SW480 (cell line): ENCODE measurements at places on chromosomes 12 and 14.

GRCh38 chr12:117485984-117486839 is 124.8 kb upstream of the NOS1 start:
- DNase-seq, result no peak

- DNase-seq, result no peak
Measured at GRCh38 chr12:108609537-108610335, 11.9 kb upstream of the TMEM119 start.

DNA sequence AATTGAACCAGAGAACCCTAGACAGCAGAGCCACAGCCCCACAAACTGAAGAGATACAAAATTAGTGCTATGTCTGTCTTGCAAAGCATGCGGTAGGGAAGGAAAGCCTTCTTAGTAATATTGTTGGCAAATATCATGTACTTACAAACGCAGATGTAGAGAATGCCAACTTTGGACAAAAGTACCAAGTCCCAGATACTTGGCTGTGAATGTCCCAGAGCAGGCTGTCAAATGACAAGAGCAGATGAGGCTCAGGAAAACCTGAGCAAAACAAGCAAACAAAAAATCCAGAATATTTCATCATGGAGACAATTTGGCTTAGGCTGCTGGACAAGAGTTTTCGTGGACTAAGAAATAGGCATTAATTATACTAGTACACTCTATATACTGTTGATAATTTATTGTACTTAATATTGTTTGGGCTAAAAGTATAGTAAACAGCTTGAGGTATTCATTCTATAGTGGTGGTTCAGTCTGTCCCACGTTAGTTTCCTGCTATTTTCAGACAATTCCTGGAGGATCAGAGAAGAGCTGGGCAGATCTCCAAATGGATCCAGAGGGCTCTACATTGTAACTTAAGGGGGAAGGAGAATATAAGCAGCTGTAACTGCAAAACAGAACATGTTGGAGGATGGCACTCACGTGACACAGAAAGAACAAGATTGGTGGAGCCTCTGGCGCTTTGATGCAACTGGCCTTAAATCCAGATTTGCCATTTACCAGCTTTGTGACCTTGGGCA is 329.8 kb downstream of the ATP23 start:
- no peak for DNase-seq

GRCh38 chr14:61511558-61511948 is 183.8 kb upstream of the HIF1A start:
- peak; percentile 80 for DNase-seq

DNA sequence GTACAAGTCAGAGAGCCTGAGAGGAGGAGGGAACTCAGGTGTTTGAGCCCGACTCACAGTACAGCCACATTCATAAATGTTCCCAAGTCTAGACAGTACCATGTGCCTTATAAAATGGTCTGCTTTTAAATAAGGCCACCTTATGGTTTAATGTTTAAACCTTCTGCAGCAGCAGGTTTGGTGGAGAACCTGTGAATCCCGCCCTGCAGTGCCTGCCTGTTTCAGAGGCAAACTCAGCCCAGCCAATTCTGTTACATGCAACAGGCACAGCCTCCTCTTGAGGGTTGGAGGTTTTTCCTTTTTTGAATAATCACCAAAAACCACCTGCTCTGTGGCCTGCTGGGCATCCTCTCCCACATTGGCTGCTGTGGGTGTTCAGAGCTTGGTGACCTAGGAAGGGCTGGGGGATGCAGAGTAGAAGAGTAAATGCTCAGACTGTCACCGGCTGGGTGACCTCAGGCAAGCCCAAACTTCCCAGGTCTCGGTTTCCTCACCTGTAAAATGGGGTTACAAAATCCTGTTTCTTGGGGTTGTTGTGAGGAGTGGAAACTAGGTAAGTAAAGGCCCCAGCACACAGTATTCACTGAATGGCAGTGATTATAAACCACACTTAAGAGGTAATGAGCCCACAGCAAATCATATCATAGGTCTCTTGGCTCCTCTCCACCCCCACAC is 28.0 kb downstream of the NUAK1 start:
- no peak for DNase-seq

DNA sequence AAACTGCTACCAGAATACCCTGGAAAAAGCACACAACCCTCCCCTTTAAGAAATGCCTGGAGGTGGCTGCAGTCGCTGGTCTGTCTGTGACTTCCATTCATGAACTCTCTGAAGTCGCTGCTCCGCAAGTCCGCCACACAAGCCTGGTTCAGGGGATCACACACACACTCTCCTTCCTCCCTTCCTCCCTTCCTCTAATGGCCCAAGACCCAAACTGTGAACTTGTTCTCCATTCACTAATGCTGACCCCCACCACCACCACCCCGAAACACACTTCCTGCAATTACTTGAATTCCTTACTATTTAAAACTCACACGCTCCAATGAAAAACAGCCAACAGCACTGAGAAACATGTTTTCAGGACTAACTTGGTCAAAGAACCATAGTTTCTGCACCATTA is 1.0 kb upstream of the LMO3 start:
- no peak for DNase-seq

- DNase-seq, result no peak
Measured at GRCh38 chr12:39359645-39360044, 83.3 kb downstream of the KIF21A start.

DNA sequence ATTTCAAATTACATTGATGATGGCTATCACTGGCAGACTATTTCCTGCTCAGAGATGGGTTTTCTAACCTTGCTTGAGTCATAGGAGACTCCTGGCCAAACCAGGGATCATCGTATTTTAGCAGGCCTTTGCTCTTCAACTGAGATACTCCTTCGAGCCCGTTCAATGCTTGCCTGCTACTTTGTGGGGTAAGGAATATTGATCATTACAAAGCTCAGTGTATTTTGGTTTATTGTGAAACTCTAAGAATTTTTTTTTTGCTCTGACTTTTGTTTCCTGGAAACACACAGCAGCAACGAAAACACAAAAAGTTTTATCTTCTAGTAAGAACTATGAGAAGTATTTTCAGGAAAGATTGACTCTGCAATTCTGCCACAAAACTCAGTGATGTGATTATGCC is 4.1 kb downstream of the GPRC5D start:
- no peak for DNase-seq

- DNase-seq, result no peak
Measured at GRCh38 chr12:104641862-104642261, 185.1 kb downstream of the CHST11 start.

- DNase-seq, result no peak
Measured at GRCh38 chr12:116122628-116123027, 154.9 kb downstream of the MED13L start.

- no peak for DNase-seq
Measured at GRCh38 chr14:83709116-83709515, 1820.8 kb upstream of the FLRT2 start.

GRCh38 chr12:98224584-98225221 is 290.7 kb upstream of the TMPO start:
- DNase-seq, result no peak

DNA sequence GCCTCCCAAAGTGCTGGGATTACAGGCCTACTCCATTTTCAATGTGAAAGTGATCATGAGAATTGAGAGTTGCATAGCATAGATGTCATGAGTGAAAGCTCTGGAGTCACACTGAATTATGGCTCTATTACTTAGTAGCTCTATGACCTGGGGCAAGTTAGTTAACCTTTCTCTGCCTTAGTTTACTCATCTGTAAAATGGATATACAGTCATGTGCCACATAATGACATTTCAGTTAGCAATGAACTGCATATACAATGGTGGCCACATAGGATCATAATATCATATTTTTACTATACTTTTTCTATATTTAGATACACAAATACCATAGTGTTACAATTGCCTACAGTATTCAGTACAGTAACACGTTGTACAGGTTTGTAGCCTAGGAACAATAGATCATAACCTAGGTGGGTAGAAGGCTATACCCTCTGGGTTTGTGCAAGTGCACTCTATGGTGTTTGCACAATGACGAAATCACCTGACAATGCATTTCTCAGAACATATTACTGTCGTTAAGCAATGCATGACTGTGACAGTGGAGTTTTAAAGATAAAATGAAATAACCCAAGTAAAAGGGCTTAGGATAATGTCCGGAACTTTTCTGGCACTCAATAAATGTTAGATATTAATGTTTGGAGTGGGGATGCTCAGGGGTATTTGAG is 53.1 kb downstream of the ZFYVE26 start:
- no peak for DNase-seq

- DNase-seq, result no peak
Measured at GRCh38 chr14:83421711-83422110, 1888.1 kb upstream of the SEL1L start.

DNA sequence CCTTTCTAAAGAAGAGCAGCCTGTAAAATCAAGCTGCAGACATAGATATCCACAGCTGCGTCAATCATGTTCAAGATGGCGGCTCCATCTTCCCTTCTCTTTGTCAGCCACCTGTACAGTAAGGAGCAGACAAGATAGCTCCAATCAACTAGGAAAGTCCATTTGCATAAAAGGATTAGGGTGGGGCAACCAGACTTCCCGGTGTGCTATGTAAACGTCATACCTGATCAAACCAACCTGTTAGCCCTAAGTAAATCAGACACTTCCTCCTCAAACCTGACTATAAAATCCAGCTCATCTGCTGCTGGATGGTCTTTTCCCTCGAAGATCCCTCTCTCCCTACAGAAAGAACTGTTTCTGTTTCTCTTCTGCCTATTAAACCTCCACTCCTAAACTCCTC is 60.1 kb downstream of the BCAT1 start:
- no peak for DNase-seq

- no peak for DNase-seq
Measured at GRCh38 chr12:1279050-1279449, 288.0 kb downstream of the ERC1 start.

DNA sequence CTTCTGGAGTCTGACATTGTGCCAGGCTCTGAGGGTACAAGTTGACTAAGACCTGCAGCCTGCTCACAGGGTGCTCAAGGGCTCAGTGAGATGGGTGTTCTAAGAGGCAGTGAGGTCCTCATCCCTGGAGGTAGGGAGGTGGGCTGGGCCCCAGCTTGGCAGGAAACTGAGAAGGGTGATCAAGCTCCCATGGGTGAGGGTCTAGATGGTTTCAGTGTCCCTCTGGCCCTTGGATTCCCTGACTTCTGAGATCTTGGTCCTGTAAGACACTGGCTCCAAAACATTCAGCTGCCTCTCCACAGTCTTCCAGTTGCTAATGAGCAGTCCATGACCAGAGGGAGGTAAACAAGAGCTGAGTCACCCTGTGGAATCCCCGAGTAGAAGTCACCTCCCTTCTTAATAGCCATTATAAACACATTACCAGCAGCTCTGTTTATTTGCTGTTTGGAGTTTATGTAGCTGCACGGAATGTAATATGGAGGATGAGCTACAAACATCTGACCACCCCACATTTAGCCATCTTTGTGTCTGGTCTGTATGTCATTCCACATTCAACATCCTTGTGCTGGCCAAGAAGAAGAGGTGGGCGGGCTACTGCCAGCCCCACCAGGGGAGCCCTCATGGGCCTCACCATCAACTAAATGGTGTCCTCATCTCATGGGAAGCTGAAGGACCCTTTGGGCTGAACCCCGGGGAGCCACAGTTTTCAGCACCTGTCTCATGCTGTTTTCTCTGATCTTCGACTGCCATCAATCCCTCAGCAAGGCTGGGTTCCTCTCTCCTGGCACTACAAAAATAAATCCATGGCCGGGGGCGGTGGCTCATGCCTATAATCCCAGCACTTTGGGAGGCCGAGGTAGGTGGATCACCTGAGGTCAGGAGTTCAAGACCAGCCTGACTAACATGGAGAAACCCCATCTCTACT is 37.2 kb upstream of the BDKRB2 start:
- peak; percentile 87 for DNase-seq

GRCh38 chr14:75563931-75564330 is 14.5 kb upstream of the FLVCR2 start:
- DNase-seq, result no peak

- no peak for DNase-seq
Measured at GRCh38 chr14:105859717-105860614, 333.6 kb downstream of the TMEM121 start.

DNA sequence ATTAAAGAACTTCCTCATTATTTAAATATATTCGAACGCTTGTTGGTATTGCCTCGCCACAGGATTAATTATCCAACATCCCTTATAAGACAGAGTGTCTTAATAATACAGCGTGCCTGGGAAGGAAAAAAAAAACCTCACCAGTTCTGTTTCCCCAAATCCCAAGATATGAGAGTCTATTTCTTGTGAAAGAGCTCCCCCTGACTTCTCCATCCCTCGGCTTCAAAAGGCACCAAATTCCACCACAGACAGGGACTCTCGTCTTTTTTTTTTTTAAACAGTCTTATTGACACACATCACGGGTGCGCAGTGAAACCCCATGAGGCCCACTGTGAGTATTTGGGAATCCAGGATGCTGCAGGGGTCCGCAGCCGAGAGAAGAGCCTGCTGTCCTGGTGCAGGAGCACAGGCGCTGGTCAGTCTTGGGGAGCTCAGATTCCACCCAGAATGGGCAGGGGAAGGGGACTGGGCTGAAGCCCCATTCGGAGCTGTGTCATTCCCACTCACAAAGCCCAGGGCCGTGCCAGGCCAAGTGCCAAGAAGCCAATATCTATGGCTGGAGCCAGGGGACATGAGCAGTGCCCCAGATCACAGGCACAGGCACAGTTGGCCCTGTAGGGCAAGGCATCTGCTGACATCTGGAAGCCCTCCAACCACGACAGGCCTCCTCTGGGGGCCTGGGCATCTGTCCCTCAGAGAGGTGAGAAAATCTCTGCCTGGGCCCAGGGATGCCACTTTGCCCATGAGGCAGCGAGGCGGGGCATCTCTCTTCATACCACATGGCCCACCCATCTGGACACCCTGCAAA is 71.9 kb downstream of the BCL11B start:
- no peak for DNase-seq

DNA sequence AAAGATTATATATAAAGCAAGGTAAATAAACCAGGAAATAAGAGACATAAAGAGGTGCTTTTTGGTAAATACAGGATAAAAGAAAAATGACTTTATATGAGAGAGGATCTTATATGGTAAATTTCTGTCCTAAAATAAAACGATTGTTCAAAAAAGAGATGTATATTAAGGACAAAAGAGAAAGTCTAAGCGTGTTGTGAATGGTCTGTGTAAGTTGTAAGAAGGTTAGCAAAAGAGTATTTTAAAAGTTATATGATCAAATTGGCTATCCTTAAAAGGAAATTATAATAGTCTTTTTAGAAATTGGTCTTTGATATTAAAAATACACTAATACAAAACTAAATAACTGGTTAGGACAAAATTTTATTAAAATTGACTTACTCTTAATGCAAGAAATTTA is 14.1 kb upstream of the ACSM4 start:
- DNase-seq, result no peak

DNA sequence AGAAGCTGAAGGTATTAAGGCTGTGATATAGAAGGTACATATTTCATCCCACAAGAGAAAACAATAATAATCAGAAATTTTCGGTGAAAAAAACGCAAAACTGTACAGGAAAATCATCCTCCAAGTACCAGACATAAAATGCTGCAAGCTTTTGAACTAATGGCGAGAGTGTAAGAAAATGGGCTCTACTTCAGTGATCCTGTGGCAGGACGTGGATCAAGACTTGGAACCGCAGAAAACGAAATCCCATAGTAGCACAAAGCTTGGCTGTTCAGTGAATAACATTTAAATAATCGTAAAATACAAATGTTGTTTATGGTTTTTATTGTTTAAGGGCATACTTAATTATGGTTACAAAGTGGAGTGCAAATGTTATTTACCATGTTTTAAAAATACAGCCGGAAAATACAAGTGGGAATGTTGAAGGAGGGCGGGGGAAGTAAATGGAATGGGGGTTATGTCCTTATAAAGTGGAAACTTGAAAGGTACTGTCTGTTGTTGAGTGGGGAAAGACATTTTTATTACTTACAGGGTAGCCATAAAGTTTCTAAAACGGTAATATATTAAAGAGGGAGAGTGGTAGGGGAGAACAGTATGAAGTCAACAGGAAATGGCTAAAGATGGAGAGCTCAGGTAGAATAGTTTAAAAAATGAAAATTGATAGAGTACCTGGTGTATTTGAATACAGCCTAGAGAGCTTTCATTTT is 1.1 kb downstream of the SMIM10L1 start:
- DNase-seq, result peak; percentile 45
